ENCODE measurements at places on chromosomes 2 and 18.

DNA sequence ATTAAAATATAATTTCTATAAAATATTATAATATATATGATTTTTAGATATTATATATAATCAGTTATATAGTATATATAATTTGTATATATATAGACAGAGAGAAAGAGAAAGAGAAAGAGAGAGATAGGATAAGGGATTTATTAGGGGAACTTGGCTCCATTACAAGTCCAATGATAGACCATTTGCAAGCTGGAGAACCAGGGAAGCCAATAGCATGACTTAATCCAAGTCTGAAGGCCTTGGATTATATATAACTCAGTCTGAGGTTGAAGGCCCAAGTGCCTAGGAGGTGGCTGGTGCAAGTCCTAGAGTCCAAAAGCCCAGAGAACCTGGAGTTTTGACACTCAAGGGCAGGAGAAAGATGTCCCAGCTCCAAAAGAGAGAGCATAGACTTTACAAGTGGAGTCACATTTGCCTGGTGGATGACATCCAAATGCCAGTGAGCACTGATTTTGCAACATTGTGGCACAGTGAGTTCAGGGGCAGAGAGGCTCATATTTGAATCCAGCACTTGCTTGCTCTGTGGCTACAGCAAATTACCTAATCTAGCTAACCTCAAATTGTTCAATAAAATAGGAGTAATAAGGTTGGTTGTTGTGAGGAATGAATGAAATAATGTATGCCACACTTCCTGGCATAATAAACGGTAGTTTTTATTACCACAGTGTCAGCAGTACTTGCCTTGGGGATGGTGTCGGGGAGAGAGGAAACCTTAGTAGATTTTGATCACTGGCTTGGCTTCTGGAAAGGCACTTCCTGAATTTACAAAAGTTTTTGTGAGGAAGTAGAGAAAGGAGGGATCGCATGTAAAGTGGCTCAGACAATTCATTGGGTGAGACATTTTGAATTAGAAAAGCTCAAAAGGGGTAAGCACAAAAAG, 69.6 kb upstream of the CD28 start:
- no peak for DNase-seq

DNA sequence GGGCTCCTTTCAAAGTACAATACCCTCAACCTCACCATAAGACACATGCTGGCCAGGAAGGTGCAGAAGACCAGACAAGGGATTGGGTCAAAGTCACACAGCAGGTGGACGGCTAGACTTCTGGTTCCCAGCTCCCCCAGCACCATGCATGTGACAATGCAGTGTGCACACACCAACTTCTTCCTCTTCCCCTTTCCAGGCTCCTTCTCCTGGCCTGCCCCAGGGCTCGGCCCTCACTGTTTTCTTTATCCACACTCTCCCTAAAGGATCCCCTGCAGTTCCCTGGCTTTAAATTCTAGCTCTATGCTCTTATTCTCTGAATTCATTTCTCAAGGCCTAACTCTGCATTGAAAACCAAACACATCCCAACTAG, 82.3 kb downstream of the LOXHD1 start:
- no peak for DNase-seq

DNA sequence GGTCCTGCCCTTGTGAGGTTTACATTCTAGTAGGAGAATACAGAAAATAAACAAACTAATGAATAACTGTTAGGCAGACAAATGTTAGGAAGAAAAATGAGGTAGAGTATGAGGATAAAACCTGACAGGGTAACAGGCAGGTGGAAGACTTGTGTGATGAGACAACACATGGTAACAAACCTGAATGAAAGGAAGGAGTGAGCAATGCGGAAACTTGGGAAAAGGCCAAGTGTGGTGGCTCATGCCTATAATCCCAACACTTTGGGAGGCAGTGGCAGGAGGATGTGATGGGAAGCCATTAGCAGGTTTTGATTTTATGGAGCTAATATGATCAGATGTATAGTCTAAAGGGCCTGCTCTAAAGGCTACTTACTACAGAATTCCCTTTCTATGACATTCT, 74.2 kb downstream of the INO80D start:
- DNase-seq: no peak

DNA sequence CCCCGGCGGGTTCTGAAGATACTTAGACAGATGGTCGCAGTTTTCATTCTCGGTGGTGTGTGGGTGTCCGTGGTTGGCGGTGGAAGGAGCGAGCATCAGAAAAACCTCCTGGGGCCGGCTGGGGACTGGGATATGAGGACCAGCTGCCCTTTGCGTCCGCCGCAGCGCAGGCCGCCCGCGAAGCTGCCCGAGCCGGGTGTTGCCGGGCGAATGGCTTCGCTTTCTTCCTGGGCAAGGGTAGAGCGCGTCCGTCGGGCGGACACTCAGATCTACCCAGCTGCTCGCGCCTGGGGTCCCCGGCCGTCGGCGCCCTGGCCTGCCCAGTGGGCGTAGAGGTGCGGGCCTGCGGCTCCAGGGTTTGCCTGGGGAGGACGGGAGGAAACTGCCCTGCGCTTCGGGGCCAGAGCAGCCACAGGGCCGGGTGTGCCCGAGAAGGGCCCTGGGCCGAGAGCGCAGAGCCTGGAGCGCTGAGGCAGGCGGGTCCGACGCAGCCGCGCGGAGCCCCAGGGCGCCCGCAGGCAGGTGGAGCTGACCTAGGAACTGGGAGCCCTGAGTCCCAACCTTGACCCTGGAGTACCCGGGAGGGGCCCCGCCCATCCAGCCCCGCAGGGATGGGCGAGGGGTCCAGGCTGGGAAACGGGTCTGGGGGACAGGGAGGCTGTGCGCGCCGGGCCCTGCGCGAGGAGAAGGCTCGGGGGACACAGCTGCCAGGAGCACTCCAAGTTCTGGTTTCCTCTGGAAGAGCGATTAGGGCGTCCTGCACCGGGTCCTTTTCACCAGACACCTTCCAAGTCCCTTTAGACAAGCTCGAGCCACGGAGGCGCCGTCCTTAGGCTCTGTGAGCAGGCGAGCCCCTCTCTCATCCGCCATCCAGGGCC, 1.3 kb downstream of the TWIST2 start:
- DNase-seq: no peak

DNA sequence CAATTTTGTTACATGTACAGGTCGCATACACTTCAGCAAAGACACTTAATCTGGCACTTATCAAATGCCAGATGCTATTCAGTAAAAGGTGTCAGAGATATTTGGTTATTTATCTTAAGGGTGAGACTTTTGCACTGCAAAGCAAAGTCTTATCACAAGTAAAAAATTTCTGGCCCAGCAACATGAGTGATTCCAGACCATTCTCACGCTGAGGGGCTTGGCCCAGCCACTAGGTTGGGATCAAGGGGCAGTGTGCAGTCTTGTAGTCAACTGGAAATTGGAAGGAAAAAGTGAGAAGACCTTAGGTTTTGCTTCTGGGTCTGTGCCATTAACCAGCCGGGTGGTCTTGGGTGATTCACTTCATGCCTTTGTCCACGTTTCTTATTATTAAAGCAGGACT, 181.6 kb downstream of the RNF144A start:
- DNase-seq: no peak

DNA sequence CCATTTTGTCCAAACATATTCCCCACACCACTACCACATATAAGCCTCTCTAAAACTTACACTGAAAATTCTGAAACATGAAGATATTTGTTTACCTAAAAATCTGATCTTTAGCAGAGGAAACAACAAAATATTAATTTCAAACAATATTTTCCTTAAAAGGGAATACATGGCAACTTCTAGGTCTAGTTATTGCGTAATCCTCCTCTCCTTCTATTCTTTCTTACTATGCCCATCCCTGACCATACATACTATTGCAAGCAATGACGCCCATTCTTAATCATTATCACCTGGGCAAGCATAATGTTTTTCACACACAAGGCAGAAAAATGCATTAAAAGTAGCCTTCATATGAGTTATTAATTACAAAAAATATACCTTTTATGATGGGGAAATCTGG, 372.6 kb downstream of the ZEB2 start:
- no peak for DNase-seq

DNA sequence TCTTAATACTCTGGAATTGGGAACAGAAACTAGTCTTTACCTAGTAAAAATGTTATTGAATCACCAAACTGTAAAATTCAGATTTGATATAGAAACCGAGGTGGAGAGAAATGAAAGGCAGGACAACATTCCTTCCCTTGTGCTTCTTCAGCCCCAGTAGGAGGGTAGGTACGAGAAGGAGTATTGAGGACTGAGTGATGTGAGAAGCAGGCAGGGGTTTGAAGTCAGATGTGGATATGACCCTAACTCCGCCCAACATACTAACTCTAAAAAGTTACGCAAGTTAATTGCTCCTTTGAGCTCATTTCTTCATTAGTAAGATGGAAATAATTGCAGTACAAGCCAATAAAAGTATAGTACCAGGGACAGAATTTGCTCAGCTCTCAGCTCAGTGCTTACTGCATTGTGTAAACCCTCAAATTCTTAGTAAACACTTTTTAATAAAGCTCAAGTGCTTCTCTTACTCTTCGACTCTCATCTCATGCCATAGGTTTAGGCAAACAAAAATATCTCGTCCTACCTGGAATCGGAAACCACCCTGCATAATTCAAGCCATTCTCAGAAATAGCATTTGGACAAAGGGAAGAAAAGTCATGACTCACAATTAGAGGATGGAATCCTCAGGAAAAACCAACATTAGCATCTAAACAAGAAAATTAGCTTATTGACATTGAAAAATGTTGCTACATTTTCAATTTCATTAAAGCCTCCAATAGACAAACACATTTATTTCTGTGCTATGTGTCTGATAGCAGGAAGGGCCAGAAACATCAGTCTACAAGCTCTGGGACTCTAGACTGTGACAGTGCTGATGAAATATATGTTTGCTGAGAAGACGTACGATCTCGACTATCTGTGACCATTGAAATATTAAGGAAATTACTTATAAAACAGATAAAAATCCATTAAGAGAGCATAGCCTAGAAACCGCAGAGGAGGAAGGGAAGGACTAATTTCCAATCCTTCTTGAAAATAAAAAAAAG, 161.3 kb downstream of the HNMT start:
- DNase-seq: no peak

- no peak for DNase-seq
Observed at GRCh38 chr2:210004881-210005280, 2.4 kb downstream of the RPE start.

DNA sequence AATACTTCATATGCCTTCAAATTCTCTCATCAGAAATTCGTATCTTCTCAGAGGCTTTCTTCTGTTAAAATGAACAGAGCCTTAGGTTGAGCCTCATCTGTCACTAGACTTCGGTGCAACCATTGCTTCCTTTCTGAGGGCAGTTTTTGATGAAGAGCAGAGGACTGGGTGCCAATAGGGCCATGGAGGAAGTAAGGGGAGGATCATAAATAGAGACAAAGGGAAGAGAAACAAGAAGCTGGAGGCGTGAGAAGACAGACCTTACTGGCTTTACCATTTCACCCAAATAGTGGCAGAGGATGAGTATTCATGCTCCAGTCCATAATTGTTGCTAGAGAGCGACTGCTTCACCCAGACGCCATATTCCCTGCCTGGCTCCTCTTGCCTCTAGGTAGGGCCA, 215.6 kb upstream of the PKDCC start:
- DNase-seq: no peak

DNA sequence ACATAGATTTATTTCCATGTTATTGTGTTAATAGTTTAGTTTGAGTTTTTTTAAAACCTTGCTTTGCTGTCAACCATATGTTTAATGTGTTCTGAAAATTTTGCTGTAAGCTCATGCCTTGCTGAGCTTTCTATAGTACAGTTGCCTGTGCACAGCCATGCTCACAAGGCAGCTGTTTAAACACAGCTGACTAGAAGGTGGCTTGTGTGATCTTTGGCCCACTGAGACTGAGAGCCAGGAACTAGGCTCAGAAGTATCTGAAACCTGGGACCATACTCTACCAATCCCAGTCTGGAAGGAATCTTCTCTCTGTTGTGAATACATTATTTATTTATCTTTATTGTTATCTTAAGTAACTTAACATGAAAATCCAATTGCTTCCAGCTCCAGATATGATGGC, 350.5 kb downstream of the KIAA1328 start:
- DNase-seq: no peak

GRCh38 chr2:60504049-60504448, 49.4 kb downstream of the BCL11A start:
- DNase-seq: no peak

DNA sequence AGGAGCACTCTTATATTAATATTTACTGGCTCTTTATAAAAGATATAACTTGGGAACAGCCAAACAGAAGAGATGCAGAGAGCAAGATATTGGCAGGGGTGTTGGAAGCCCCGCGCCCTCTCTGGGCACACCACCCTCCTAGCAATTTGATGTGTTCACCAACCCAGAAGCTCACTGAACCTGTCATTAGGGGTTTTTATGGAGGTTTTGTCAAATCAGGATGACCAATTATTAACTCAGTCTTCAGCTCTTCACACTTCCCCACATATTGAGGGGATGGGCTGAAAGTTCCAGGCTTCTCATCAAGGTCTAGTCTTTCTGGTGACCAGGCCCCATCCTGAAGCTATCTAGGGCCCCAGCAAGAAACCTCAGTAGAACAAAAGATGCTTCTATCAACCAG, 10.9 kb upstream of the INO80D start:
- no peak for DNase-seq

- no peak for DNase-seq
Observed at GRCh38 chr2:233838726-233839446, 15.4 kb downstream of the HJURP start.

DNA sequence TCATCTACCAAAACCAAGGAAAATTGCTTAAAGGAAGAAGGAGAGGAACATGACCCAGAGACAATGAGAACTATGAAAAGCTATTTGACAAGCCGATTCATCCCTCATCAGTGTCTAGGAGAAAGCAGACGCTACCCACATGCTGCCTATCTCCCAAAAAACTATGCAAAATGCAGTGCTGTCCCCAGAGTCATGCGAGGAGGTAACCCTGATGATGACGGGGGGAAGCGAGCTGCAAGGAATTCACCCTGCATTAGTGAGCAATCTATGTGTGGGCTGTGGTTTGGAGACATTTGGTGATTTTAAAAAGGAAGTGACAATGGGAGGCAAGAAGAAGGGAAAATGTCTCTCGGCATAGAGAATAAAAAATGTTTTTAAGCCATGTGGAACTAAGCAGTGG, 472.7 kb downstream of the CMPK2 start:
- DNase-seq: no peak

- DNase-seq: no peak
Observed at GRCh38 chr2:190407662-190408537, at the start of gene MFSD6. MFSD6 (plus strand) TSS chr2:190408355; CDS start chr2:190436030, 27,675 bp downstream.

DNA sequence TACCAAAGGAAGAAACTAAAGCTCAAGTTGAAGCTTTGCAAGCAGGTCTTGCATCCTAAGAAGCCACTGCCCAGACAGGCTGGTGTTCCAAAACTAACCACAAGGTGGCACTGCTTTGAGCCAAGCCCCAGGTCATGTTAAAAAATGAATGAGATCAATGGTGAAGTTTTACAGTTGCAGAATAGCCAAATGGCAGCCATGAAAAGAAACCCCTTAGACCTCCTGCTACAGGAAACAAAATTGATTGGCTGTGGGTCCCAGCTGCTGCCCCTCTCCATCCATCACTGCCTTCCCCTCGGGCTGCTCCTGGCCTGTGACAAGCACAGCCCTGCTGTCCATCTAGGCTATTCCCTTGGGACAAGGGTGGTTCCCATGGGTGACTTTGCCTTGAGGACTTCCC, 20.7 kb upstream of the MREG start:
- no peak for DNase-seq

- no peak for DNase-seq
Observed at GRCh38 chr2:176814740-176815367, 397.7 kb upstream of the HNRNPA3 start.

Data from D721Med (cell line).